Aortic smooth muscle cell (primary cell): ENCODE measurements at places on chromosomes 5 and 9. TPM values are rescaled to one million over a fixed set of nuclear protein-coding genes. Genes with fewer than 3 reads are reported as not detected.

SOWAHA gene
- total RNA-seq: not detected in 2 replicates

IL13 gene
- total RNA-seq: not detected in 2 replicates

TMEM267 gene
- 16.4 and 21.4 TPM in 2 replicates for total RNA-seq

MAML1 gene
- total RNA-seq: 4.4 and 6.7 TPM in 2 replicates

EPB41L4A gene
- 9.1 and 11.9 TPM in 2 replicates for total RNA-seq
